ENCODE measurements at places on chromosomes 2 and 18.

DNA sequence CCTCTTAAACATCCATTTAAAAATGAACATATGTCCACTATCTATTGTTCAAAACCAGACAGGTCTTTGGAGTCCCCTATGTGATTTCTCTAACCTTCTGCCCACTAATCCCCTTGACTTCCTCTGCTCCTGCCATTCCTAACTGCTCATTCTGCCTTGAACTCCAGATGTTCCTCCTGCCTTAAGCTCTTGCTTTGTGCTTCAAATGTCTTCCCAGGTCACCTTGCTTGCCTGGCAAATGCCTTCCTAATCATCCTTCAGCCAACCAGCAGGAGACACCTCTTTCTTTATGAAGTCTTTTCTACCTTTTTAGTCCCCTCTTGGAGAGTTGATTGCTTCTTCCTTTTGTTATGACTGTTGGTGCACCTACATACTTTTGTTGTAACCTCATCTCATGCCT, 1043.0 kb upstream of the CHAC2 start:
- DNase-seq = no peak

DNA sequence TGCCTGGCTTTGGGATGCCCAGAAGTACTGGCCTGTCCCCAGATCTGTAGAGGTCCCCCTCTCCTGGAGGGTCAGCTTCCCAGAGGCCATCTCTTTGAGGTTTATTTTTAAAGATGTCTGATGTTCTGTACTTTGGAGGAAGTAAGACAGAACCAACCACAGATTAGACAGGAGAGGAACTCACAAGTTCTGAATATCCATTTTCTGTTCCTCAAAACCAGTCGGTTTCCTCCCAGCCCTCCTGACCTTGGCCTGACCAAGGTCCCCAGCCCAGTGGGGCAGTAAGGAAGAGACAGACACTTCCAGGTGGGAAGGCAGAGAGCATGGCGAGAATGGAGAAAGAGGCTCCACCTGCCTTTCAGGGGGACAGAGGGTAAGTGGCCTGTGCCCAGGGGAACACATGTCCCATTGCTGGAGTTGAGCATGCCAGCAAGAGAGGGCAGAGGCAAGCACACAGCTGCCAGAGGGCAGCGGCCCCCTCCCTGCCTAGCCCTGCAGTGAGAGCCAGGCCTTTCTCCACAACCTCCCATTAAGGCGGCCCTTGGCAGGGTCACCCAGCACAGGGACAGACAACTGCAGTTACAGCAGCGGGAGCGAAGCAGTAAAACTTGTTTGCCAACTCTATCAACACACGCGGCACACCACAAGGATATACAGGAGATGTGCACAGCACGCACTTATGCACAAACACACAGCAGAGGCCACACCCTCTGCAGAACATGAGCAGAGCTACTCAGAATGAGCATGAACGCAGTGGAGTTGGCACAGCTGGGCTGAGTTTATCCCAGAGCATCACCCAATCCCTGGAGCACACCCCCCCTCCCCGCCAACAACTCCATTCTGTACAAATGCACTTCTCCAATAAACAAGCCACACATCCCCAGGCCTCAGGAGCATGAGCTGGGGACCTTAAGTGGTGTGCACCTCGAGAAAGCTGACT, 18.5 kb upstream of the SEMA4C start:
- DNase-seq = no peak

- peak; percentile 62 for DNase-seq
Measured at GRCh38 chr2:11129598-11130449, 25.4 kb upstream of the SLC66A3 start.

- no peak for DNase-seq
Measured at GRCh38 chr18:77144046-77144445, 11.5 kb upstream of the MBP start.

DNA sequence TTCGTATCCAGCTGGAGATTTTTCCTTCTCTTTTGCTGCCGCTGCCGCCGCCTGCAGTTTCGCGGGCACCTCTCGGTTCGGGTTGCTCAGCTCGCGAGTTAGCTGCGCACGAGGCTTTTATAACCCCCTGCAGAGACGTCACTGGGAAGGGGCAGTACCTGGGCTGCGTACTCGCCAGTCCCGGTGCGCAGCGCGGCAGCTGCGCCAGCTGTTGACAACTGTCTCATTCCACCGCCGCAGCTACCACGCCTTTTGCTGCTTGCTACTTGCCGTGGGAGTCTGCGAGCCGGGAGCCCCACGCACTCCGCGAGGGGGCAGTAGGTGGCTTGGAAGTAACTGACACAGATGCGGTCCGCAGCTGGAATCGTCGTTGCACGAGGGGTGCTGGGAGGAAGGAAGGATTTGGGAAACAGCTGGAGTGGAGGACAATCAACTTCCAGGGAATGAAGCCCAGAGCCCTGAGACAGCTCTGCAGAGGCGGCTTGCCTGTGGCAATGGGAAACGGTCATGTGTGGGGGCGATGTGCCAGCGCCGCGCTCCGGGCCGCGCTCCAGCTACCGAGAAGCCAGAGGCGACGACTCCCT, at the start of gene TACR1:
Gene TACR1 (minus strand): TSS at position 93 of the 584 bp plus-strand sequence. CDS start 586 bp downstream, outside the sequence.
- DNase-seq = peak; percentile 41

- no peak for DNase-seq
Measured at GRCh38 chr2:152078023-152078422, 20.8 kb downstream of the CACNB4 start.

DNA sequence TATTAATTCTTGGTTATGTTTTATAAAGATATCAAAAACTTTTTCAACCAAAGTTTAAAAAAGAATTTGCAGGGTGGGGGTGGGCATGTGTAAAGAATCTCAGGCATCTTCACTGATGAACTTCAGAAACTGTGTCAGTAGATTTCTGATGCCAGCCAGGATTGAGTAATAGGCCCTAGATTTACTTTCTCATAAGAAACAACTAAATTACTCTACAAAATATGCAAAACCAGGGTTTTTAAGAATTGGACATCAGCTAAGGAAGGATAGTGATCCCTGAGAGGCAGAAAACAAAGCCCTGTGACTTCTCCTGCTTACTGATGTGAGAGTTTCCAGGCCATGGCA, 11.9 kb upstream of the IL1R1 start:
- no peak for DNase-seq

GRCh38 chr2:38146275-38146906, 70.4 kb upstream of the CYP1B1 start:
- no peak for DNase-seq

- DNase-seq = no peak
Measured at GRCh38 chr2:70932631-70933230, 3.0 kb upstream of the ATP6V1B1 start.

DNA sequence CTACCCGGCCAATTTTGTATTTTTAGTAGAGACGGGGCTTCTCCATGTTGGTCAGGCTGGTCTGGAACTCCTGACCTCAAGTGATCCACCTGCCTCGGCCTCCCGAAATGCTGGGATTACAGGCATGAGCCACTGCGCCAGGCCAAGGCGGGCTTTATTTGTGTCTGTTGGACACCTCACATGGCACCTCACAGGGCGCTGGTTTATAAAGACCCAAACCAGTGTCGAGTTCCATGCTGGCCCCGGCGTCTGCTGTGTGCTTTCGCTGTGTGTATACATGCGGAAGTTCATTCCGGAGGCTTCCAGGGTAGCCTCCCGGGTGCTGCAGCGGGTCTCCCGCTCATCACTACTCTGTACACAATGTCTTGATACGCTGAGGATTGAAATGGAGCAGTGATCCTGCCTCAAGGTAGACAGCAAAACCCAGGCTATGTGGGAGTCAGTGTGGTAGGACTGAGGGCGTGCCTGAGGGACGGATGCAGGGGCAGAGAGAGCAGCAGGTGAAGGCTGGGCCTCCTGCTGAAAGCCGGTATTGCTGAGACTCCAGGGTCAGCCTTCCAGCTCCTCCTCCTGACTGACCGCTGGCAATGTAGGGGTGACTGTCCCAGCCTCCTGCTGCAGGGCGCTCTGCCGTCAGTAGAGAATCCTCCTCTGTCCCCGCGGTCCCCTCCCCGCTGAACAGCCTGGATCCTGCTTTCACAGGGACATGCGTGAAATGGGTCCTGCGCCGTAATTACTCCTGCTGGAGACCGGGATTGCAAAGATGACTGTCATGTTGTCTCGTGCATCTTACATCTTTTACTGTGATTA, 22.7 kb downstream of the LDLRAD4 start:
- DNase-seq = no peak

- DNase-seq = no peak
Measured at GRCh38 chr2:56008661-56009431, 85.3 kb upstream of the EFEMP1 start.

- no peak for DNase-seq
Measured at GRCh38 chr2:129737660-129738527, 241.6 kb upstream of the RAB6C start.

DNA sequence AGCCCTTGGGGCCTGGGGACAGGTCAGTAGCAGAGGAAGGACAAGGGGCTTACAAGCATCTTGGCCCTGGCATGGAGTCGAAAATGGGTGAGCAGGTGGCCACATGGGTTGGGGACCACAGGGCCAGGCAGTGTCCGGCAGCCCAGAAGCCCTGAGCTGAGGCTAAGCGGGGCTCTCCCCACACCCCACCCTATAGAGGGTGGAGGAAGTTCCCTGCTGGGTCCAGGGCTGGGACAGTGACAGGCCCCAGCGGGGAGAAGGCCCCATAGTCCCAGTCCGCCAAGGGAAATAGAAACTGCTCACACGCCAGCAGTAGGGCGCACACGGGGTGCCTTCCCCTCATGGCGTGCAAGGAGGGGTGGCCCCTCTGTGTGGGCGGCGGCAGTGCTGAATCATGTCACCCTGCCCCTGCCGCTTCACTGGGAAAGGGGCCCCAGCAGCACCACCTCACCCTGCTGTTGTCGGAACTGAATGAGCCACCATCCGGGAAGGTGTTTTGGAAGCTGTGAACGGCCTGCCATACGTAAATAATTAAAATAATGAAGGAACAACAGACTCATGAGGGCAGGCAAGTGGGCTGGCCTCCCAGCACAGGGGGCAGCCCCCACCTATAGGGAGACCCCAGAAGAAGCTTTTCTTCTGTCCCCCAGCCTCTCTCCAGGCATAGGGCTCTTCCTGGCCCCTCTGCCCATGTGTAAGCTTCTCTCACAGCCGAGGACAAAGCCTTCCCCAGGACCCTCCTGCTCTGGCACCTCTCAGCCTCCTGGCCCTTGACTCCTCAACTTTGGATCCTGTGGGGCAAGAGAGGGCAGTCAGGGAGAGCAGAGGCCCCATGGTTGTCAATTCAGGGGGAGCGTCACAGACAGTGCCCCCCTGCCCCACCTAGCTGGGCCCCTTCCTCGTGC, 12.7 kb upstream of the DUSP2 start:
- no peak for DNase-seq

GRCh38 chr2:68032702-68033101, 30.1 kb downstream of the C1D start:
- DNase-seq = no peak

DNA sequence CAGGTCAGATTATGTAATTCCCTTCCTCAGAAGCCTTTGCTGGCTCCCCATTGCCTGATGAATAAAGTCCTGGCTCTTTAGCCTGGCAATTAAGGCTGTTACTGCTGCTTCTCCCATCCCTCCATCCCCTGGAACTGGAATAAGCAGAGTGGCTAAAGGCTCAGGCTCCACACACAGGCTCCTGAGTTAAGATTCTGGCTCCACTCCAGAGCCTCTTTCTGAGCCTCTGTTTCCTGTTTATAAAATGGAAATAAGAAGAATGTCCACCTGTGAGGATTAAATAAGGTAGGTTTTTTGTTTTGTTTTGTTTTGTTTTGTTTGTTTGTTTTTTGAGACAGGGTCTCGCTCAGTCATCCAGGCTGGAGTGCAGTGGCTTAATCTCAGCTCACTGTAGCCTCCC, 50.0 kb downstream of the ZFP36L2 start:
- no peak for DNase-seq

- DNase-seq = no peak
Measured at GRCh38 chr2:113263546-113263945, 15.2 kb downstream of the PAX8 start.

GRCh38 chr2:220057391-220057790, 430.0 kb downstream of the SLC4A3 start:
- DNase-seq = no peak

DNA sequence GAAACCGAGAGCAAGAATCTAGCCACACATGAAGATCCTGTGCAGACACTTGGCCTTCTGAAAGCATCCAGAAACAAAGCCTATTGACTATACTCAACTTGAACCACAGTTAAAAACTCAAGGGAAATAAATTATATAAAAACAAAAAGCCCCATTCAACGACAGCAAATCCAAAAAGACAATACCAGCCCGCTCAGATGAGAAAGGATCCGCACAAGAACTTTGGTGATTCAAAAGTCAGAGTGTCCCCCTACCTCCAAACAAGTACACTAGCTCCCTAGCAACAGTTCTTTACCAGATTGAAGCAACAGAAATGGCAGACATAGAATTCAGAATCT, 163.2 kb downstream of the WDPCP start:
- DNase-seq = no peak

DNA sequence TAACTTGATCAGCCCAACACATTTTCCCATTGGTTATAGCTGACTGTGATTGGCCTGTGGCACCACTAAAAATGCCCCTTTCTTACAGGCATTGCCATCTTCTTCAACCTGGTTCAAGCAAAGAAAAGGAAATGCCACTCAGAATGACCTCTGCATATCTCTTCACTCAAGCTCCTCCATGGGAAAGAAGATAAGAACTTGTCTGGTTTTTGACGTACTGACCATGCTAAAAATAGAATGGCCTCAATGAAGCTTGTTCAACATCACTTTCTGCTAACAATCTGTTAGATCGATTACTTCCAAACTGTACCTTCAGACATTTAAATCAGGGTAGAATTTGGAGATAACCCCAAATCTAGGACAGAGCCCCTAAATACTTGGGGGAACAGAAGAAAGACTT, 109.5 kb downstream of the CABYR start:
- no peak for DNase-seq

DNA sequence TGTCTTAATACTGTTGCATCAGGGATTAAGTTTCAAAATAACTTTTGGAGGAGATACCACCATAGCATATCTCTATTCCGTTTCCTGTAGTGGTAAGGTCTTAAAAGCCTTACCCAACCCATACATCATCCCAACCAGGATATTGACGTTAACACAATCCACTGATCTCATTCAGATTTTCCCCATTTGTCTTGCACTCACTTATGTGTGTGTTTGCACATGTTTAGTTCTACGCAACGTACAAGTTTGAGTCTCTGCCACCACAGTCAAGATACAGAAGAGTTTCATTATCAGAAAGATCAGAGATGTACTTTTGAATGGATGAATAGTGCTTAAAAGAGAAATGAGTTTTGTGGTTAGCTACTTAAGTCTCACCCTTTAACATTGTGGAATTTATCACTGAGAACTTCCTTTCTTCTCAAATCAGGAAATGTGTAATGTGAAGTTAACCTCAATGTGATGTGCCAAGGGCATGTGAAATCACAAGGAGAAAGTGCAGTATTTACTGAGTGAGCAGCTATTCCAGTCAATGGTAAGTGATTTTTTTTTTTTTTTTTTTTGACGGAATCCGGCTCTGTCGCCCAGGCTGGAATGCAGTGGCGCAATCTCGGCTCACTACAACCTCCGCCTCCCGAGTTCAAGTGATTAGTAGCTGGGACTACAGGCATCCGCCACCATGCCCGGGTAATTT, 69.2 kb upstream of the EPHA4 start:
- no peak for DNase-seq
